ENCODE measurements at places on chromosomes 2 and 18. TPM values are rescaled to one million over a fixed set of nuclear protein-coding genes. Genes with fewer than 3 reads are reported as not detected.

DNA sequence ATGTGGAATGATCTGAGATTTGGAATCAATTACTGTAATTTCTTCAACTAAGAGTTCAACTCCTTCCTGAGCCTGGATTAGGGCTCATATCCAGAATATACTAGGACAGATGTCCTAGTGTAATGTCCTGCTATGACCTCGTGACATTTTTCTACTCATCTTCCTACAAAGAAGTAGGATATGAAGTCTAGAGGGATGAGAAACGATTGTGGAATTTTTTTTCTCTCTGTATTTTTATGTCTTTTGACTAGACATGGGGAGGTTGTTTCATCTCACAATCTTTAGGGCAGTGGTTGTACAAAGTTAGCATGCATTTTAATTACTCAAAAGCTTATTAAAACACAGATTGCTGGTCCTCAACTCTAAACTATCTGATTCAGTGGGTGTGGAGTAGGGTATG is 203.0 kb downstream of the PARD3B start:
- no peaks in the 10 kb centered on the region for H3K27me3 ChIP-seq
- DNase-seq: no peak
- no peak overlapping the region for H3K27ac ChIP-seq
- H3K4me1 ChIP-seq: peaks cover 10% of the 10 kb centered on the region
- H3K36me3 ChIP-seq: no peaks in the 10 kb centered on the region

GRCh38 chr18:23658285-23658684 is 4.4 kb downstream of the ANKRD29 start:
- no peak overlapping the region for H3K4me3 ChIP-seq
- H3K27ac ChIP-seq: no peak overlapping the region
- no peak for DNase-seq
- peaks cover 4% of the 10 kb centered on the region for H3K36me3 ChIP-seq

- no peaks in the 10 kb centered on the region for H3K4me1 ChIP-seq
- H3K27ac ChIP-seq: no peak overlapping the region
- no peaks in the 10 kb centered on the region for H3K27me3 ChIP-seq
- no peaks in the 10 kb centered on the region for H3K36me3 ChIP-seq
Observed at GRCh38 chr2:189997016-189997415, 65.5 kb downstream of the MSTN start.

GRCh38 chr2:207334624-207335371 is 169.1 kb upstream of the KLF7 start:
- H3K27me3 ChIP-seq: peaks cover 6% of the 10 kb centered on the region
- H3K4me1 ChIP-seq: peaks cover 41% of the 10 kb centered on the region
- H3K36me3 ChIP-seq: no peaks in the 10 kb centered on the region

GRCh38 chr2:133599211-133599803 is 31.0 kb upstream of the NCKAP5 start:
- peaks cover 6% of the 10 kb centered on the region for H3K4me1 ChIP-seq
- no peak for DNase-seq
- no peak overlapping the region for H3K27ac ChIP-seq

- no peak for DNase-seq
- no peak overlapping the region for H3K4me3 ChIP-seq
- no peaks in the 10 kb centered on the region for H3K36me3 ChIP-seq
Observed at GRCh38 chr2:39881494-39881893, 102.4 kb upstream of the THUMPD2 start.

The HOXD11 gene
- not detected for total RNA-seq

The TNFAIP6 gene
- total RNA-seq: not detected

The THUMPD2 gene
- 5.0 TPM for total RNA-seq

- H3K27me3 ChIP-seq: no peaks in the 10 kb centered on the region
- H3K36me3 ChIP-seq: no peaks in the 10 kb centered on the region
- H3K4me1 ChIP-seq: peaks cover 5% of the 10 kb centered on the region
- no peak for DNase-seq
Observed at GRCh38 chr2:216057688-216058193, 23.9 kb downstream of the PECR start.

The IL36A gene
- not detected for total RNA-seq

The SLC19A3 gene
- total RNA-seq: 0.62 TPM

DNA sequence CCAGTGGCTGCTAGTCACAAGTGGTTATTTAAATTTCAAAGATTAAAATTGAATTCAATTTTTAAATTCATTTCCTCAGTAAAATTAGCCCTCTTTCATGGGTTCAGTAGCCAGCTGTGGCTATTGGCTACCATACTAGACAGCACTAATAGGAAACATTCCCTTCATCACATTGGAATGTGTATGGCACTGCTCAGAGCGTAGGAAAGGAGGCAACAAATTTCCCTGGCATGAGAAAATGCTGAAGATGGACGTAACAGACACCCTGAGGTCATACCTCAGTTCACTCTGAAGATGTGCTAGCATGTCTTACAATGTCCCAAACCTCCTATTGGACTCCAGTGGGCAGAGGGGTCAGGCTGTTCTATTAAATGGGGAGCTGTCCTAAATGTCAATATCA is 96.4 kb downstream of the C1QL2 start:
- no peaks in the 10 kb centered on the region for H3K4me1 ChIP-seq
- peaks cover 2% of the 10 kb centered on the region for H3K27me3 ChIP-seq
- no peak overlapping the region for H3K4me3 ChIP-seq
- H3K27ac ChIP-seq: no peak overlapping the region

DNA sequence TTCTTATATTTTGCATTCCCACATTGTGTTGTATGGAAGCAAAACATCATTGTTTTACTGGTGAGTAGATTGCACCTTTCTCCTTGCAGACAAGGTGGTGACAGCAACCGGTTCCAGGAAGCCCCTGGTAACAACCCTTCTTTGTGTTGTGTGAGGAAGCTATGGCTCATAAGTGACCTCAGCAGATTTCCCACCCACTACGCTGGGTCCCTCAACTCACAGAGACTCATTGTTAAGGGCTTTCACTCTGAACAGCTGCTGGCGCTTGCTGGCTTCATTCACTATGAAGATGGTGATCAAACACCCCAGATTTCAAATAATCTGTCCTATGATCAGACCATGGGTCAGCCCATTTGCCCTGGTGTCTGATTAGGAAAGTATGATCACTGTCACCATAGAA is 53.4 kb downstream of the WIPF1 start:
- peaks cover 5% of the 10 kb centered on the region for H3K36me3 ChIP-seq
- no peak overlapping the region for H3K4me3 ChIP-seq
- no peak for DNase-seq
- no peaks in the 10 kb centered on the region for H3K27me3 ChIP-seq
- H3K27ac ChIP-seq: no peak overlapping the region

GRCh38 chr2:15747603-15748471 is 156.2 kb downstream of the DDX1 start:
- no peak overlapping the region for H3K27ac ChIP-seq
- no peaks in the 10 kb centered on the region for H3K27me3 ChIP-seq
- no peak overlapping the region for H3K4me3 ChIP-seq

- no peak for DNase-seq
- H3K4me1 ChIP-seq: peaks cover 5% of the 10 kb centered on the region
- H3K27me3 ChIP-seq: no peaks in the 10 kb centered on the region
Observed at GRCh38 chr2:2234398-2235195, 96.5 kb downstream of the MYT1L start.

DNA sequence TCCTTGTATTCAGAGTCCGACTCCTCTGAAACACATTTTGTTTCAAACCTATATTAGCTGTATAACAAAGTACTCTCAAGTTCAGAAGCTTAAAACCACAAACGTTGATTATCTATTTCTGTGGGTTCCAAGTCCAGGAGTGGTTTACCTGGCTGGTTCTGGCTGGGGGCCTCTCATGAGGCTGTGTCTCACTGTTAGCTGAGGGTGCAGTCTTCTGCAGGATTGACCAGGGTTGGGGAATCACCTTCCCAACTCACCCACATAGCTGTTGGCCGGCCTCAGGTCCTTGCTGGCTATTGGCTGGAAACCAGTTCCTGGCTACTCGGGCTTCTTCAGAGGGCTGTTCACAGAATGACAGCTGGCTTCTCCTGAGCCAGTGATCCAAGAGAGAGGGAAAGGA is 18.0 kb upstream of the ATIC start:
- DNase-seq: no peak
- H3K27me3 ChIP-seq: no peaks in the 10 kb centered on the region
- H3K4me1 ChIP-seq: no peaks in the 10 kb centered on the region

The PNKD gene
- 31.7 TPM for total RNA-seq

GRCh38 chr2:189854940-189855339 is 70.7 kb downstream of the PMS1 start:
- peaks cover 8% of the 10 kb centered on the region for H3K4me1 ChIP-seq
- no peak overlapping the region for H3K4me3 ChIP-seq
- H3K36me3 ChIP-seq: peaks cover 3% of the 10 kb centered on the region
- no peaks in the 10 kb centered on the region for H3K27me3 ChIP-seq

DNA sequence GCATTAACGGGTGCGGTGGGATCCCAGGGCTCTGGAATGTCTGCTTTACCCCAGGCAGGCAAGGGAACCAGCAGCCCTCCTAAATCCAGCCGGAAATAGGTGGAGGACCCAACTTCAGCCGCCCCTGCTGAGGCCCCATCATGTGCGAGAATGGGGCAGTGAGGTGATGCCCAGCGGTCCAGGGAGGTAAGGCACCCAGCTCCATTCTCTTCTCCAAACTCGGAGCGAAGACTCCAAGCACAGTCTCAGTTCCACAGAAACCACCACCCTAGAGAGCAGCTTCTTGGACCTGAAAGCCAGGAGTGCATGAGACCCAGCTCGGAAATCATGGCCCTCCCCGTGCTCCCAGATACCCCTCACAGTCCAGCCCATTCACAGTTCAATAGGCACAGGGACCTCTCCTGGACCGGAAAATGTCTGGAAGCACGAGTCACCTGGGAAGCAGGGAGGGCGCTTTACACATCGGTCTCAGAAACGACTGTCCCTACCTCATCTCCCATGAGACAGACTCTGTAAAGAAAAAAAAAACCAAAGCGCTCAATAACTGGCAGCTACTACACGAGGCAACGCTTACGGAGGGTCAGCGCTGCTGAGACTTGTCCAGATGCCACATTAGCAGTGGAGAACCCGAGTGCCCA is 2.0 kb downstream of the SDC1 start:
- no peak for DNase-seq
- H3K4me3 ChIP-seq: peak overlapping the region; percentile 73
- peaks cover 4% of the 10 kb centered on the region for H3K4me1 ChIP-seq
- peaks cover 22% of the 10 kb centered on the region for H3K27me3 ChIP-seq

Data from endothelial cell (in vitro differentiated cells).